ENCODE measurements at places on chromosomes 7 and 10. TPM values are rescaled to one million over a fixed set of nuclear protein-coding genes. Genes with fewer than 3 reads are reported as not detected.

The AKR1D1 gene
- not detected for total RNA-seq

The GSTO2 gene
- 13.8 TPM for total RNA-seq

The ZPBP gene
- not detected for total RNA-seq

The ABCB4 gene
- not detected for total RNA-seq

The GRM3 gene
- not detected for total RNA-seq

The ZNF467 gene
- 4.1 TPM for total RNA-seq

The UNCX gene
- total RNA-seq, result not detected

The LBX1 gene
- not detected for total RNA-seq

The COG5 gene
- 51.7 TPM for total RNA-seq

The TUBB8 gene
- total RNA-seq, result not detected

The HYAL4 gene
- 0.98 TPM for total RNA-seq

The VTI1A gene
- 18.1 TPM for total RNA-seq

The FHIP2A gene
- total RNA-seq, result 4.6 TPM

The LARP4B gene
- total RNA-seq, result 33.9 TPM

The SPDYE1 gene
- total RNA-seq, result not detected

Data from PC-3 (cell line).